NCI-H226 (cell line): ENCODE measurements at places on chromosomes 4 and X.

- no peak for DNase-seq
These were observed 52.2 kb downstream of the MAGEA10 start for GRCh38 chrX:152086141-152086540.

- no peak for DNase-seq
These were observed 44.0 kb upstream of the MXD4 start for GRCh38 chr4:2305766-2306501.

DNA sequence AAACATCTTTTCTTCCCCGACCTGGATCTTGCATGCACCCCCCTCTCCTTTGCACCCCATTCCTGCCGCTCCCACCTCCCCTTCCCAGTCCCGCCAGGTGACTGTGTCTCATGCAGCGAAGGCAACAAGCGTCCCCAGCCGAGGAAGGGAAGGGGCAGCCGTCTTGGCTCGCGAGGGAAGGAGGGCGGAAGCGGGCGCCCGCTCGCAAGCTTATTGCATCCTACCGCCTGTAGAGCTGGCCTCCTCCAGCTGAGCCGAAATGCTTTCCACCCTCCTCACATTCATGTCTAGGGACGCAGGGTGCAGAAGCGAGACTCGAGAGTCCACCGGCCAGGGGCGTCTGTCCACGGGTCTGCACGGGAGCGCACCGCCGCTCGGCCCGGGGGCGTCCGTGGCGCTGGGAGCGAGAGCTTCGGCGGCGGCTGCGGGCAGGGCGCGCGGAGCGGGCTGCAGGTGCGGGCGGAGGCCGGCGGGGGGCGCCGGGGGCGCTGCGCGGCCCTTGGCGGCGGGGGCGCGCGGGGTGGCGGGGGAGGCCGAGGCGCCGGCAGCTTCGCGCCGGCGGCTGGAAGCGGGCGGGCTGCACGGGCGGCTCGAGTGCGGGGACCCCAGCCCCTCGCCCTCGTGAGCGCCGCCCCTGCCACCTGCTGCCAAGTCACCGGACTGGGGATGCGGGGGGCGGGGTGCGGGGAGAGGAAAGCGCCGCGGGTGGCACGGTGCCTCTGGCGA lies at the start of gene KCNIP4:
KCNIP4 (minus strand) TSS at position 426 of the 726 bp plus-strand sequence.
- no peak for DNase-seq

- DNase-seq: peak; percentile 83
These were observed 51.2 kb upstream of the PGRMC2 start for GRCh38 chr4:128338634-128339355.

GRCh38 chr4:185793116-185793485 lies 18.9 kb downstream of the SORBS2 start:
- no peak for DNase-seq
